Glutamatergic neuron (in vitro differentiated cells): ENCODE measurements at places on chromosomes 11 and 22.
A peak's percentile ranks its signal among the peaks of the same experiment; 100 is the strongest.

DNA sequence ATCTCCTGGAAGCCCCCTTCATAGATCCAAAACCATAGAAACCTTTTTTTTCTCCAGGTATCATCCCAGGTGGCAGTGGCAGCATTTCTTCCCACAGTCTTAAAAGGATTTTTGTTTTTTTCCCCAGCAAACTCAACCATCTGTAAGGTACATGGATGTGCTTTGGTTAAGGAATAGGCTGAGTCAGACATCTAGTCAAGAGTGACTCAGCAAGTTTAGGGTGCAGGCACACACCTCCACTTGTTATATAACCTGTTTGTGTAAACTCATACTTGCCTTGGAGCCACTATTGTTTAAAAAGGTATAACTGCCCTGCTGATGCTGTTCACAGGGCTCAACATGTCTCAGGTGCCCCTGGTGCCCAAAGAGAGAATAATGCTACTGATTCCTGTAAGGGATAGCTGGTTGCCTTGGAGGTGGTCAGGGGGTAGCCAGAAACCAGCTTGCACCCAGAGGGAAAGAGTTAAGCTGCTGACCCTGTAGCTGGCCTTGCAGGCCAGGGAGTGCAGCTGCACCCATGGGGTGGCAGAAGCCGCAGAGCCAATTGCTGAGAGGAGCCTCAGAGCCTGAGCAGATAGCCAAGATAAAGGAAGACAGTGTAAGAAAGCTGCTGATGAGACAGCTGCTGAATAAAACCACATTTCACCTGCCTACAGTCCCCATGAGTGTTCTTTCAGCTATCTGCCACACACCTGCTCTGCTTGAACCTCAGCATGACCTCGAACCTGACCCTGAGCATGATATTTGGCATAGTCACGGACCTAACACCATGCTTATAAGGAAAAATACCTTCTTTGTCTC, 1726.1 kb upstream of the RAG2 start:
- no peak for DNase-seq

GRCh38 chr11:86743223-86744118, 56.9 kb upstream of the PRSS23 start:
- DNase-seq = no peak

DNA sequence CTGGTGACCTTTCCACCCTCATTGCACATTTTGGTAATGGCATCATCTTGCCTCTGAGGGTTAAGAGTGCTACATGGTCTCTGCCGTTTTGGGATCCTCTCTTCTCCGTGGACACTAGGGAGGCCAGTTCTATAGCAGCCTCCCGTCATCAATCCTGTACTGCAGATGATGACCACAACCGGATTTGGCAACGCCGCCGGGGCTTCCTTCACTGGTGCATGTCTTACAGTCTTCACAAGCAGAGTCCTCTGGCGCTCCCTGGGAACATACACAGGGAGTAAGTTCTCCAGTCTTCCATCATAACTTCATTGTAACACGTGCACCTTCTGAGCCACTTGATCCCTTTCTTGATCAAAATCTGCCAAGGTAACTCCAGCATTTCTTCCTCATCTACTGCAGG, 69.0 kb upstream of the SLC22A12 start:
- DNase-seq = no peak

DNA sequence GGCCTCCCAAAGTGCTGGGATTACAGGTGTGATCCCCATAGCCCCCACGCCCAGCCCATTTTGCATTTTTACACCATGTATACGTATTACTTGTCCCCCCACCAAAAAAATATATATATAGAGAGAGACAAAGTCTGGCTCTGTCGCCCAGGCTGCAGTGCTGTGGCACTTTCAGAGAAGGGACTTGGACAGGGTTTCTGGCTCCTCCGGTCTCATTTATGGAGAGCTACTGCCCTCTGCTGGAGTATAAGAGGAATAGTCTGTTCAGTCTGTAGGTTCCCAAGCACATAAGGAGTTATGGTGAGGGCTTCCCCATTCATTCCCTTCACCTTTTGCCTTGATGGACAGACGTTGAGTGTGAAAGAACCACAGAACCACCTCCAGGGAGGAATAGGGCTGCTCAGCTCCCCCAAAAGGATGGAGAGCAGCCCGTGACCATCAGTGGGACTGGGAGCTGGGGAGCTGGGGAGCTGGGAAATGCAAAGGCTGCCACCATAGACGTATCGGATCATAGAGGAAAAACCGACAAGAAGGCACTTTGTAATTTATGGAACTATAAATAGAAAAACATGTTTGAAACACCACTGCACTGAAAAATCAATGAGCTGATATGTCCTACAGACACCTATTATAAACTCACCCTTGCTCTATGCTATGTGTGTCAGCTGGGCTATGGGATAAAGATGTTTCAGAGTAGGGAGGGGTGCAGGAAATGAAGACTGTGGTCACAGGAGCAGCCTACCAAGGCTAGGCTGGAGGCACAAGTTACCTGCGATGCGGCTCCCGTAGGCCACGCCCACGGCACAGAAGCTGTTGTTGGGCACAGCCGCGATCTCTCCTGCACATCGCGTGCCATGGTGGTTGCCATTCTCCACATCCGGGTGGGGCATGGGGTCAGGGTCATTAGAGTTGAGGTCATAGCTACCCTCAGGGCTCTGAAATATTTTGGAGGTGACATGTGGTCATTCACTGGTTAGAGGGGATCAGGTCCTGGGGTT, 5.2 kb downstream of the PCSK7 start:
- DNase-seq = peak; percentile 42

DNA sequence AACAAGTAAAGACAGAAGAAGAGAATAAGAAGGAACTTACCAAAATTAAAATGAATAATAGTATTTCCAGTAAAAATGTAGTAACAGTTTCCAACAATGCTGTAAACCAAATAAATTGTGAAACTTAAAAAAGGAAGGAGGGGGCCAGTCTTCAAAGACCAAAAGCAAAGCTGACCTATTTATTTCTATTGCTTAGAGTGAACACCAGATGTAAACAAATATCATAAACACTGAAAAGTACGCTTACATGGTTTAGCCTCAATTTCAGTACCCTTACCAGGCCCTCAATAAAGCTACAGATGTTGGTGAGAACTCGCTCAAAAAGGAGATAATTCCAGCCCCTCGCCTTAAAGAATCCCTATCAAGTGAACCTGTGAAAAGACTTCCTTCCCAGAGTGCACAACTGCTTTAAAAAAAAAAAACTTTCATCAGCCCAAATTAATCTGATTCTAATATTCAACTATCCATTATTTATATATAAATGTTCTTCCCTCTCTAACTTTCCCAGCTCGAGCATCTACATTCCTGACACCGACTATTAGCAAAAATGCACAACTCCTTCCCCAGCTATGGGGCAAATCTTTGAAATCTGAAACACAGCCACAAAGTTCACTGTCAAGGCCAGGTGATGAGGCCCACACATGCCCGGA, 2.4 kb downstream of the PHF21A start:
- DNase-seq = no peak

DNA sequence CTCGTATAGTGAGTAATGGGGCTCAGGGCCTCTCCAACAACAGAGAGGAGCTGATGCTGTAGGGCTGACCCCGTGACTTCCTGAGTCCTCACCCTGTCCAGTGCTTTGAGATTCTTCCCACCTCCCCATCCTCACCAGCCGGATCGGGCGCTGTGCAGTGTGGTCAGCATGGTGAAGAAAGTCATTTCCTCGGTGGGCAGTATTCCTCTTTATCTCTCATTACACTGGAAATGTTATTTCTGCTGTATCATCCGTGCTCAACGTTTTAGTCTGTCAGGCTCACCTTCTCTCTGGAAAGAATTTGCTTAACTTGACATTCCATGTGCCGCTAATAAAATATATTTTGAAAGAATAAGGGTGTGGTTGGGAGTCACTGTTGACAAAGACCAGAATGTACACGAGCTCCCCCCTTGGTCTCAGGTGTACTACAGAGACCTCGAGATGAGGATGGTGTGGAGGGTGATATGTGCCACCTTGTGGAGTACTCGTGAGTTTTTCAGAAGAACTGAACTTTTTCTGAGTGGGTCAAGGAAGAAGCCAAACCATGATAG, 25.7 kb upstream of the SCGB1A1 start:
- DNase-seq = no peak

GRCh38 chr11:1033016-1033798, 3.3 kb downstream of the MUC6 start:
- DNase-seq = no peak

GRCh38 chr11:69808667-69809086, 10.5 kb downstream of the FGF3 start:
- DNase-seq = no peak

- DNase-seq = no peak
These were observed 220.1 kb upstream of the CNTN5 start for GRCh38 chr11:98800696-98801095.

DNA sequence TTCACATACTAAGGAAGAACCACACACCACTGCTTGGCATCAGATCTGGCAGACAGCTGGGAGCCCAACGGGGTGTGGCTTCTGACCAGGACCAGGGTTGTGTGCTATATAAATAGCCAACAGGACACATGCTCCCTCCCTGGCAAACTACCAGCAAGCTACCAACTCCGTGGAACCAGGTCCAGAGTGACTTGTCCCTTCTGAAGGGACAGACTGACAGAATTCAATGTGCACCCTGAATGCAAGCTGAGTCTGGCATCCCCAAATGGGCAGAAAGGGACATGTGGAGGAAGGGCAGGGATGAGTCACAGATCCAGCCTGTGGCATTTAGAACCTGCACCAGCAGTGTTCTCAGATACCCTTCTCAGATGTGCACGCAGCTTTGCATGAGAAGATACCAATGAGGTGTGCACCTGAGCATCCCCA, 92.9 kb downstream of the MICAL3 start:
- DNase-seq = no peak

GRCh38 chr22:48827268-48827846, 1000.3 kb downstream of the BRD1 start:
- DNase-seq = no peak

DNA sequence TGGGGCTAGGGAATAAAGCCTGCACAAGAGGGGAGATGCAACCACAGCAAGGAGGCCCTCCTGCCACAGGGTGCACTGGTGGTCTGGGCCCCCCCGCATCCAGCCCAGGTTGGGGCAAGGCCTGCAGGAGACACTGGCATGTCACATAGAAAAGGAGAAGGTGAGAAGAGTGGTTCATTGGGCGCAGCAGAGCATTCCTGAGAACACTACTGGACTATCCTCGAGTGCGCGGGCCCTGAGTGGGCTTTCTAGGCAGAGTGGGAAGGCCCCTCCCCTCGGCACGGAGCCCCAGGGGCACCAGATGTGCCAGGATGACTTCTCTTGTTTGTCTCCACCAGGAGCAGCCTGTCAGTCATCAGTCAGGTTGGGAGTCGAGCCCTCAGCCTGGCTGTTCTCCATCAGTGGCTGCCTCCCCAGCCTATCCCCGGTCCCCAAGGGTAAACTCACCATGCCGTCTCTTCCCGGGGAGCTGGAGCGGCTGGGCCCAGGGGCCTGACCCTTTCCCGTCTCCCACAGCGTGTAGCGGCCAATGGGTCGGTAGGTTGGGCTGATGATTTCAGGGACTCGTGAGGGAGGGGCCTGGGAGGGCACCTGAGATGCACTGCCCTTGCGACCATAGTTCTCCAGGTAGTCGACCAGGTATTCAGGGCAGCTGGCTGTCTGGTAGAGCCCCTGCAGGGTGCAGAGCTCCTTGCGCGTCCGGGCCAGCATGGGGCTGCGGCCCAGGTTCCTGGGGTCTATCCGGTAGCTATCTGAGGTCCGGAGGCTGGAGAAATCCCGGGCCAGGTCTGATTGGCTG, 9.0 kb downstream of the USP2 start:
- no peak for DNase-seq
